ENCODE measurements at places on chromosomes 6 and 20.
A peak's percentile ranks its signal among the peaks of the same experiment; 100 is the strongest.

- DNase-seq = no peak
Observed at GRCh38 chr6:137490961-137491360, 3.2 kb downstream of the OLIG3 start.

GRCh38 chr6:43143235-43144128, 27.6 kb upstream of the SRF start:
- DNase-seq = peak; percentile 88

DNA sequence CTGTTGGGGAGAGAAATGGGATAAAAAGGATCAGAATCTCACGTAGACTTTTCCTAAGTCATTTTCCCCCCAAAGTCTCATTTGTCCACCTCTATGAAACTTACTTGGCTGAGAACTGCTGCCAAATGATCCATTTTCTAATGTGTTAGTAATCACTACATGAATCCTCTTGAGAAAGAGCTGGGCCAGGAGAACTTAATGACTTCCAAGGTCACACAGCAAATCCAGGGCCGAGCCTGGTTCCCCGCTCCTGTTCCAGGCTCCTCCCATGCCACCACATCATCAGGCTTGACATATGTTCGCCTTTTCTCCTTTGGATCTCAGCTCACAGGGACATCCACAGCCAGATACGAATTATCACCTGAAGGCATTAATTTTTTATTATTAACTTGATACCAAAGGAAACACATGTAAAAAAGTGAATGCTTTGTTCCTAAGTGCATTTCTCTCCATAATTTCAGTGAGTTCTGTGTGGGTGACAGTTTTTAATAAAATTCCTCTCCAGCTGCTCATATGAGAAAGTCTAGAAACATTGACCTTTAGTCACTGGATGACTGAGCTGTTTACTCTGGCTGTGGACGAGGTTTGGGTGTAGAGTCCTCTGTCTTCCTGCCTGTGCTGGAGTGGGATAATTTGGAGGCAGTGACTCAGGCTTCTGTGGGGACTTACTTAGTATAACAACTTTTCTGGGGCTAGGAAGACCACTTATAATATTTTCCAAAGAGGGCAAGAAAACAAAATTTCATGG, 276.3 kb downstream of the PAX1 start:
- DNase-seq = peak; percentile 62

DNA sequence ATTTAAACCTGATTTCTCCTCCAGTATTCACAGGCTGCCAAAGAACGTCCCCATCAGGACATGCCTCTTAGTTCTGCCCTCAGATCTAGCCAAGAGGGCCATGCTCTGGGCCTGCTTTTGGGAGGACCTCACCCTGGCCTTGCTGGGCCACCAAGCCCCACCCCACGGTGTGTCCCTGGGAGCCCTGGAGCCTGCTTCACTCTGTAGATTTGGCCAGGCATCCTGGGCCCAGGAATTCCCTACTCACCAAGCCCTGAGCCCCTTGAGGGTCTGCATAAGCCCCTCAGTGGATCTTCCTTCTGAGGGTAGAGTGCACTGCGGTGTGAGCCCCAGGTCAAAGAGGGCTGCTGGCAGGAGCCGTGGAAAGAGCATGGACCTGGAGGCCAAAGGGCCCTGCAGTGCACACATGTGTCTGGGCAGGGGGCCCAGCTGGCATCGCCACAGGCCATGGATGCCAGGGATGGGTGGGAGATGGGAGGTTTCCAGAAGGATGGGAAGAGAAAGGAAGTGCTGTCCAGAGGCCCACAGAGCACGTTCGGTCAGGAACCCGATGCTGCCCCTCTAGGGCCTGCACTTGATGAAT, 98.0 kb downstream of the DACT2 start:
- no peak for DNase-seq

DNA sequence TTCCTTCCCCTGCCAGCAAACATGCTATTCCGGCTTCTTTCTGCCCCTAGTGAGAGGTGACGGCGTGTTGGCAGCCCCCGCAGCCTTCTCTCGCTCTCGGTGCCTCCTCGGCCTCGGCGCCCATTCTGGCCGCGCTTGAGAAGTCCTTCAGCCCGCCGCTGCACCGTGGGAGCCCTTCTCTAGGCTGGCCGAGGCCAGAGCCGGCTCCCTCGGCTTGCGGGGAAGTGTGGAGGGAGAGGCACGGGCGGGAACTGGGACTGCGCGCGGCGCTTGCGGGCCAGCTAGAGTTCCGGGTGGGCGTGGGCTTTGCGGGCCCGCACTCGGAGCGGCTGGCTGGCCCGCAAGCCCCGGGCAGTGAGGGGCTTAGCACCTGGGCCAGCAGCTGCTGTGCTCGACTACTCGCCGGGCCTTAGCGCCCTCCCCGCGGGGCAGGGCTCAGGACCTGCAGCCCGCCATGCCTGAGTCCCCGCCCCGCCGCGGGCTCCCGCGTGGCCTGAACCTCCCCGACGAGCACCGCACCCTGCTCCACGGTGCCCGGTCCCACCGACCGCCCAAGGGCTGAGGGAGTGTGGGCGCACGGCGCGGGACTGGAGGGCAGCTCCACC, 20.0 kb upstream of the PXDC1 start:
- no peak for DNase-seq

DNA sequence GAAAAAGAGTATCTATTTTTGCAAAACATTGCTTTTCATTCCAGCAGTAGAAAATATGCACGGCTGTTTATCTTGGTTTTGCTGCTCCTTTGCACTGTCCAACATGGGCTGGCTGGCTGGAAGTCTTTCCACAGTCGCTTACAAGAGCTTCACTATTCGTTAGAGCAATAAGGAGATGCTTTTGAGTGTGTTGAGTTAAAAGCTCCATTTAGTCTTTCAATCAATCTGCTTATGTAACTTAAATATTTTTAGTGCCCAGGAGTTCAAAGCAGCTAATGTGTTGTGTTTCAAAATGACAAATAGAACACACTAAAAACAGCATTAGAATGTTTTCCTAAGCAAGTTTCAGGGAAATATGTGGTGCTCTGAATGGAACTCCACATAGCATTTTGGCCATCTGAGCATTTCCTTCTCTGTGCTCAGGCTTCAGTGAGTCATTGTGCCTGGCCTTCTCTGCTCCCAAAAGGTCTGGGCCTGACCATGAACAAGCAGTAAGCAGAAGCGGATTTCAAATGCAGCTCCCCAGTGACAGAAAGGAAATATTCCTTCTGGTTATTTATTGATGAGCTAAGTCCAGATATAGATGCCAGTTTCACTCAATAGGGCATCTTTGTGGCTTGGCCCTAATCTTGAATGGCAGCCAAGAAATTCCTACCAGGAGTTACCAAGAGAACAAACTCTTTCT, 580.3 kb downstream of the TENT5A start:
- DNase-seq = peak; percentile 68

- no peak for DNase-seq
Observed at GRCh38 chr6:53727748-53728147, 62.2 kb upstream of the KLHL31 start.

GRCh38 chr6:80341330-80341729, 234.9 kb downstream of the BCKDHB start:
- no peak for DNase-seq

- DNase-seq = no peak
Observed at GRCh38 chr20:11778206-11778570, 139.5 kb upstream of the BTBD3 start.

DNA sequence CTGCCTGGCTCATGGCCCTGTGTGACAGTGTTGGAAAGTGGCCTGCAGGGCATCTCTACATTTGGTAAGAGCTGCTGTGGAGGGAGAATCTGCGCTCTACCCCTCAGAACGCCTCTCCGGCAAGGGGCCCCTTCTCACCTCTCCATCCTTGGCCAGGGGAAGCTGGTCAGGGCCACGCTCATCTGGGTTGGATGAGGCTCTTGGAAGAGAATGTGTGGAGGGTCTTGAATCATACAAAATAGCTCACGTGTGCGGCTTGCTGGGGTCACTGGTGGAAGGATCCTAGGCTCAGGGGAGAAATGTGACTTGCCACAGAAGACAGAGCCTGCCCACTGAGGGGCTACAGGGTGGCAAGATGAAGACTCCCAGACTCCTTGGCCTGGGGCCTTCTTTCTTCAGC, 105.0 kb downstream of the SCML4 start:
- DNase-seq = no peak

DNA sequence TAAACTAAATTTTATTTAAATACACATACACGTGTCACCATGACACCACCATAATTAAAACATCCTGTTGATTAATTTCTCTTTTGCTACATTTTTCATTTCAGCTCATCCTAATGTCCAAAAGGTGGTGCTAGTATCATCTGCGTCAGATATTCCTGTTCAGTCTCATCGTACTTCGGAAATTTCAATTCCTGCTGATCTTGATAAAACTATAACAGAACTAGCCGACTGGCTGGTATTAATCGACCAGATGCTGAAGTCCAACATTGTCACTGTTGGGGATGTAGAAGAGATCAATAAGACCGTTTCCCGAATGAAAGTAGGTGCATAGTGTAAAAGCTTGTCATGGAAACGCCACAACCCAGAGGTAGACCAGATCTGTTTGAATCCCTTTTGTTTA, 263.4 kb downstream of the UTRN start:
- DNase-seq = no peak

- no peak for DNase-seq
Observed at GRCh38 chr6:10951675-10952282, 64.9 kb downstream of the SYCP2L start.

GRCh38 chr6:138795809-138796603, at the start of gene ECT2L:
TSS of gene ECT2L (plus strand) at chr6:138796087. CDS start at chr6:138813275, 17,188 bp downstream.
- peak; percentile 81 for DNase-seq

DNA sequence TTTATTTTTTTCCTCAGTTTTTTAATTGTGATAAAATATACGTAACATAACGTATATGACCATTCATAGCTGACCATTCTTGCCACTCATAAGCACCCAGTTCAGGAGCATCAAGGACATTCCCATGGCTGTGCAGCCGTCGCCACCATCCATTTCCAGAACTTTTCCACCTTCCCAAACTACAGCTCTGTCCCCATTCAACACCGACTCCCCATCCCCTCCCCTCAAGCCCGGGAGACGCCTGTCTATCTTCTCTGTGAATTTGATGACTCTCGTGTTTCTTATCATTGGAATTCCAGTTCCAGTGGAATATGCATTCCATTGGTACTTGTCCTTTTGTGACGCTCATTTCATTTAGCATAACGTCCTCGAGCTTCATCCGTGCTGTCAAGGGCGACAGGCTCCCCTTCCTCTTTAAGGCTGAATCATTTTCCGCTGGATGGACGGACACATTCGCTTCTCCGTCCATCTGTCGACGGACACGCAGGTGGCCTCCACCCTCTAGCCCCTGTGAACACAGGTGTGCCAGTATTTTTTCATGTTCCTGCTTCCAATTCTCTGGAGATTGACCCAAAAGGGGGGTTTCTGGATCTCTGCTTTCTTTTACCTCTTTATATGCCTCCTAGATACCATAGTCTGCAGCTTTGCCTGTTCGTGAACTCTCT, 88.1 kb downstream of the YTHDF1 start:
- no peak for DNase-seq

DNA sequence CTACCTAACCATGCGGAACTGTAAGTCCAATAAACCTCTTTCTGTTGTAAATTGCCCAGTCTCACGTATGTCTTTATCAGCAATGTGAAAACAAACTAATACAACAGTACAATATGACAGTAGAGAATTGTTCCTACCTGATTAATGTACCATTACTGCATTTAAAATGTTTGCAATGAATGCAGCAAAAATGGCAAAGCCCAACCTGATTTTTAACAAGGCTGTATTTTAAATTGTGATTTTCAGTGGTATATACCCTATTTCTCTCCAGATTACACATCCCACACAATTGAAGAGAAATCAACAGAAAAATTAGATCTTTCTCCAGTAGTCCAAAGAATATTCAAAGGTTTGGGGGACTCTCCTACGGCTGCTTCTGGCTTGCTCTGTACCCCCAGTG, 3.3 kb upstream of the PCSK2 start:
- DNase-seq = no peak

DNA sequence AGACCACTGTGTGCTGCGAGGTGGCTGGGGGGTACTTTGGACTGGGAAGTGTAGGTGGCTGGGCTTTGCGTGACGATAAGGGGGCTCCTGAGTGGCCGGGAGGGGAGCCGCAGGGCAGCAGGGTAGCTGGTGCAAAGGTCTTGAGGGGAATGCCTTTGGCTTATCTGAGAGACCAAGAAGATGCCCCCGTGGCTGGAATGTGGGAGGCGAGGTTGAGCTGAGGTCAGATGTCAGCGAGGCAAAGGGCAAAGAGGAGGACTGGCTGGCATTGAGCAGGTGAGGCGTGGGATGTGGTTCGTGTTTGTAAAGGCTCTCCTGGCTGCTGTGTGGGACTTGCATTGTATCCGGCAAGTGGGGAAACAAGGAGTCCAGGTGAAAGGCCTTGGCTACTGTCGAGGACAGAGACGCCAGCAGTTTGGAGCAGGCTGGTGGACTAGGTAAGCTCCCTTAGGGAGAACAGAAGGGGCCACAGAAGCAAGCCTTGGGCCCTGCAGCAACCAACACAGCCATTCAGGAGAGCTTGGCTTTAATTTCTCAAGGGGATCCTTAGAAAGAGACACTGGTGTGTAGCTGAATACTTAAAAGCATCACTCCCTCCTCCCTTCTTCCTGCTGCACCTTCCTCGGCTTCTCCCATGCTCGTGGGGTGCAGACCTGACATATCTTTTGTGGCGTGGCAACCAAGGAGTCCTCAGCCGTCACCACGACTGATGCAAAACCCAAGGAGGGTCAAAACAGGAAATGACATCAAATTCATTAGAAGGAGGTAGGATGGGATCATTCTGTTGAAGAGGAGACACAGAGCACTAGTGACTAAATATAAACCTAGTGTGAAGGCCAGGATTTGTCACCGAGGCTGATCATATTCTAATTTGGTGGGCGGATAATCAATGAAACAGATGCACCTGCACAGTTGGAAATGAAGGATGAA, 53.5 kb upstream of the ERVFRD-1 start:
- no peak for DNase-seq

- no peak for DNase-seq
Observed at GRCh38 chr6:72363844-72364740, 257.8 kb upstream of the KCNQ5 start.

- DNase-seq = no peak
Observed at GRCh38 chr6:56772737-56773184, 130.1 kb upstream of the DST start.

GRCh38 chr6:49155316-49155715, 307.7 kb downstream of the MMUT start:
- no peak for DNase-seq

GRCh38 chr6:134446896-134447295, 129.0 kb upstream of the SGK1 start:
- DNase-seq = no peak

DNA sequence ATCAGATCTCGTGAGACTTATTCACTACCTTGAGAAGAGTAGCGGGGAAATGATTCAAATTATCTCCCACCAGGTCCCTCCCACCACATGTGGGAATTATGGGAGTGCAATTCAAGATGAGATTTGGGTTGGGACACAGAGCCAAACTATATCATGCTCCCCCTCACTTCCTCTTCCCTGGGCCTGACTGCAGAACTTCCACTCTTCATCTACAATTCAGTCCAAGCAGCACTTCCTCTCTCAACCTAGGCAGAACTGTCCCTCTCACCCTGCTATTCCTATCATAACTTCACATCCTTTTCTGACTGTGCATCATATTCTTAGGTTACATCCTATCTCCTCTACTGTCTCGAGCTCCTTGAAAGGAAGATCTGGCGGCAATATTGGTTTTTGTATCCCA, 184.0 kb upstream of the HDDC2 start:
- no peak for DNase-seq

GRCh38 chr6:22653980-22654610, 84.7 kb downstream of the HDGFL1 start:
- no peak for DNase-seq

Measured in right atrium auricular region (tissue), 2 donors.